Mesenteric fat pad (tissue), 1 donor: ENCODE measurements at places on chromosomes 11 and 22. TPM values are rescaled to one million over a fixed set of nuclear protein-coding genes. Genes with fewer than 3 reads are reported as not detected.

GRCh38 chr22:27274770-27275449 lies 526.6 kb downstream of the MN1 start:
- DNase-seq = no peak

DNA sequence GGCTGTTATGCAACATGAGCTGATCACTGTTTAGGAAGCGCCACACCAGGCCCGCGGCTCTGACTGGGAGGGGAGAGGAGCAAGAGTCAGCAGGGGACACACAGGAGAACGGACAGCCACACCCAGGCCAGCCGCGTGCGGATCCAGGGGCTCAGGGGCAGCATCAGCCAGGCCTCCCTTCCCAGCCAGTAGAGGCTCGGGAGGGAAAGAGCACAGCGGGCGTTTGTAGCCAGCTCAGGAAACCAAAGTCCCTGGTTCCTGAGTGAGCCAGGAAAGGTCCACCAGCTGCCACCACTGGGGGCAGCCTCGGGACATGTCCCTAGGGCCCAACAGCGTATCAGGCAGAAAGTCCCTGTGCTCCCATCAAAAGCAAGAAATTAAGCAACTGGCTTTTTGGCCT lies 71.8 kb upstream of the PITPNB start:
- DNase-seq = peak; percentile 89

GRCh38 chr11:27209562-27210005 lies 153.4 kb downstream of the CCDC34 start:
- DNase-seq = no peak

DNA sequence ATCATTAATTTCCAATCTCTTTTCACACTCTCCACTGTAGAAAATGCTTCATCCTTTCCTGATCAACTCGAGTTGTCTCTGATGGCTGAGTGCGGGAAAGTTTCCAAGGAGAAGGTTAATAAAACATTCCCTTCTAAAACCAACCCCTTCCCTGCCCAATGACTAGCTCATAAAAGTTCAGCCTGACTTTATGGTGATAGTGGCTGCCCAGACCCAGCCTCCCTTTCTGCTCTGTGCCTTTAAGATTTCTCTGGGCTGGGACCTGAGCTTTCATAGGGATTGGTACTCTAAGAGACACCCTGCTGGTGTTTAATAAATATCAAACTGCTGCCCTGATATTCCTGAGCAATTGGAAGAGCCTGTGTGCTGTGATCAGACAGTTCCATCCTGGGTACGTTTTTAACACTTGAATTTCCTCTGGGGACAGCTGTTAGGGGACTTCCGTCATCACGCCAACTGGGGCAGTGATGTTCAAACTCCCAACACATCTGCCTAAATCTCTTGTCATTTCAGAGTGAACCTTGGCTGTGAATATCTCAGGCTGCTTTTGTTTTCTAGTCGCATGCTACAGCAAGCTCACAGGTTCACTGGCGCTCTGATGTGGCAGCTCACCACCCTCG lies 195.0 kb upstream of the KIRREL3 start:
- no peak for DNase-seq

DNA sequence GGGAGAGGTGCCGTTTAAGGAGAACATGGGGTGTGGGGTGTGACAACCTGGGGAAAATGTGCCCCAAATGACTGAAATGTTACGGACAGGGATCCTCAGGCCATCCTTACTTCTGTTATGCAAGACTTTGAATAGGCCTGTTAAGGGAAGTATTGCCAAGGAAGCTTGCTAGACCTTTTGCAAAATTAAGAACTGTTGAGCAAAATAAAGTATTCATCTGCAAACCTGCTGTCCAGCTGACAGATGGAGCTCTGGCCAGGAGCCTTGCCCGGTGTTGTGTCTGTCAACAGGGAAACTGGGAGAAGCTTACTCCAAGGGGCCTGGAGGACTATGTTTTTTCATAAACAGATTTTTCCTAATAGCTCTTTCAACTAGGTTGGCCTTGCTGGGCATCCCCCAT lies 48.0 kb downstream of the FAT3 start:
- DNase-seq = no peak

DNA sequence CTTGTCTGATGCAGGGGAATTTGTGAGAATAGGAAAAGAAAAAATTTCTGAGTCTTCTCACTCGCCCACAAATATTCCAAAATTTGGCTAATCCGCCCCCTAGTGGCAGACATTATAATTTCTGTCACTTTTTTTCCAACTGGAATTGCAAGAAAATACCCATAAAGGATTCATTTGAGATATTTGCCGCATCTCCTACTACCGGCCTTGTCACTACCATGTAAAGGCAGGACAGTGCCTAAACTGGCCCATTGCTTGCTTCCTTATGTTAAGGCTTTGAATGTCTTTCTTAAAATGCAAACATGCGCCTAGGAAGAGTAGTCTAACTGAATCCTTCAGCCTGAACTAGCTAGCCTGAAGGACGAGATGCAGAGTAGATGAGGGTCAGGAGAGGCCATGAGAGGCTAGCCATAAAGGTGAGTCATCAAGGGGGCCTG lies 9.3 kb upstream of the CEP295 start:
- no peak for DNase-seq

DNA sequence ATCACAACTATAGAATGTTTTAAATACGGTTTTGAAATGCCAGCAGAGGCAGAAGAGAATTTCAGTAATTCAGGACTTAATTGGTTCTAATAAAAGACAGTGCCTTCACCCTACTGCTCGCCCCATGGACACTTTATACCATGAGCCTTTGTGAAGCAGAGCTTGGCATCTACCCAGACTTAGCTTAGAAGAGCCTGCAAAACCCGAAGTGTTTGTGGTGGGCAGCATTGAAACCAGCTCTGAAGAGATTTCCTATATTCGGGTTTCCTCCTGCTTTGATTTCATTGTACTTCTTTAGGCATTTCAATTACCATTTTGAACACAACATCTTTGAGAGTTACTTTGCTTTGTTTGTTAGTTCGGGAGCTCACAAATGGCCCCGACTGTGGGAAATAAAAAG lies 185.1 kb upstream of the MTNR1B start:
- DNase-seq = no peak

Gene TRIM49
- not detected for total RNA-seq

Gene LRP4
- total RNA-seq = 3.1 TPM

DNA sequence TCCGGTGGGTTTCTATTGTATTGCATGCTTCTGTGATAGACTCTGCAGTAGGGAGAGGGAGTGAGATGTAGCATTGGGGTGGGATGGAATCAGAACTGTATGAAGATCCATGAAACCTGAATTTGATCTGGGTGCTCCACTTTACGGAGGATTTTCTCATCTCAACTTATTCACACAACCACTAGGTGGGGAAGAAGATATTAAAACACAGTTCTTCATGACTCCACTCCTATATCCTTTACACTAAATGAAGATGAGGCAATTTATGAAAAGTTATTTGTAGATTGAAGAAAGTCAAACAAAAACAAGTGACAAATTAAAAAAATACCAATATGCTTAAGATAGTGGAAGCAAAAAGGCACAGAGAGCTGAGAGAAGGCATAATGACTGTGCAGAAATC lies 92.6 kb upstream of the PDGFD start:
- DNase-seq = no peak

Gene DRAP1
- 87.0 TPM for total RNA-seq

Gene HTATIP2
- 38.9 TPM for total RNA-seq

- DNase-seq = no peak
Measured at GRCh38 chr11:17183836-17184235, 23.9 kb downstream of the PIK3C2A start.

DNA sequence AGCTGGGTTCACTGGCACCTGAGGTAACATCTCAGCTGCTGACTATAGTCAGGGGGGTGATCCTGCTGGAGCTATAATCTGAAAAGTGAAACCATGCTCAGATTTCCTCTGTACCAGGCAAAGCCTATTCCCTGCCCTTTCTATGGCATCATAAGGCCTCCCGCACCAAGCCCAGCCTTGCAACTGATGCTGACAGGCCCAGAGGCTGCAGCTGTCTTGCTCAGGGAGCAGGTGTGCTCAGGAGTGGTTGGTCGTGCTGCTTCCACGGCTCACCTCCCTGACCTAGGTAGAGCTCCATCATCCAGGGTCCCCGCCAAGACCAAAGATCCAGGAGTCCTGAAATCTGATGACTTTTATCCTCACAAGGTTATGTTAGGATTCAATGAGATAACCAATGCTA lies 121.7 kb downstream of the FEZ1 start:
- DNase-seq = no peak

Gene LRRC32
- total RNA-seq = 136 TPM

DNA sequence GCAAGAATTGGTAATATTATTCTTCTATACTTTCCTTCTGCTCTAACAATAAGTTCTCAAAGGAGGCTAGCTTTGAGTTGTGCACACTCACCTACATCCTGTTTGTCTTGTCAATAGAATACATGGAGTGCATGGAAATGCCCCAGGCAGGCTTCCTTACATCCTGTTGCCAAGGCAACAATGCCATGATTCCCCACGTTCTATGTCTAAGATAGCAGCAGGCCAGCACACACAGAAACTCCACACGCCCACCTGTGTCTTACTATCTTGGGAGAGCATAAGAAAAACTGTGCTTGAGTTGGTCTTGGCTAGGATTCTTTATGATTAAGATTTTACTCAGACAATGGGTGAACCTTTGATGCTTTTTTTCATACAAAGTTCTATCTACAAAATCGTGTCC lies 379.2 kb downstream of the AASDHPPT start:
- no peak for DNase-seq

Gene ESAM
- 84.0 TPM for total RNA-seq

Gene MPZL2
- 36.8 TPM for total RNA-seq

DNA sequence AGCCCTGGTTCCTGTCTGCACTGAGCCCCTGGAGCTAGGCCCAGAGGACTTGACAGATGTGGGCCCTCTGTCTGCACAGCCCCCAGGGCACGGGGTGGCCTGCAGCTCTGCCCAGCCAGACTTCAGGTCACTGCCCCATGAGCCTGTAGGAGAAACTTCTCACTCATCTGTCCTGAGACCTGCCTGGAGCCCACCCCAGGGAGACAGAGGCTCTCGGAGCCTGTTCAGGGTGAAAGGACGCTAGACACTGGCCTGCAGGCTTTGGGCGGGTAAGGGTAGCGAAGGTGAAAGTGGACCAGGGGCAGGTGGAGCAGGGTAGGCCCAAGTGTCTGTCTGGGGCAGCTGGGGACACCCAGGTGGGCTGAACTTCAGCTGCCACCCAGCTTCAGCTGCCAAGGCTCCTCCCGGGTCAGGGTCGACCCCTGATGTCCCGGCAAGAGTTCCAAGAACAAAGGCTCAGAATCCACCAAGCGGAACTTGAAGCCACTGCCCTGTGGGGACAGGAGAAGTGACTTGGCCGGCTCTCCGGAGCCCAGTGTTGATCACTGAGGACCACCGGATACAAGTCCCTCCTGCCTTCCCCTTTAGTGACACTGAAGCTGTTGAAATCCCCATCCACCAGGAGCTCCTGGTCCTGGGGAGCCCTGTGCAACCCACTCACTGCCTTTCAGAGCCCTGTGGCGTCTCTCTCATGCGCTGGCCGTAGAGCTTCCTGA lies 90.3 kb downstream of the KCNQ1 start:
- DNase-seq = peak; percentile 75

DNA sequence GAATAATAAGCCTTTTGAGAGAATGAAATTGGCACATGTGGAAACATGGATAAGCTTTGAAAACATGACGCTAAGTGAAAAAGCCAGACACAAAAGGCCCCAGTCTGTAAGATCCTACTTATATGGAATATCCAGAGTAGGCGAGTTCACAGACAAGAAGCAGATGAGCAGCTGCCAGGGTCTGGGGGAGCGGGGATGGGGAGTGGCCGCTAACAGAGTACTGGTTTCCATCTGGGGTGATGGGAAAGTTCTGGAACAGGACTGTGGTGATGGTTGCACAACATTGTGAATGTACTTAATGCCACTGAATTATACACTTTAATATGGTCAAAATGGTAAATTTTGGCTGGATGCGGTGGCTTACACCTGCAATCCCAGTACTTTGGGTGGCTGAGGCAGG lies 126.5 kb downstream of the SPATA19 start:
- no peak for DNase-seq

- no peak for DNase-seq
Measured at GRCh38 chr11:16924826-16925560, 89.2 kb downstream of the PLEKHA7 start.

DNA sequence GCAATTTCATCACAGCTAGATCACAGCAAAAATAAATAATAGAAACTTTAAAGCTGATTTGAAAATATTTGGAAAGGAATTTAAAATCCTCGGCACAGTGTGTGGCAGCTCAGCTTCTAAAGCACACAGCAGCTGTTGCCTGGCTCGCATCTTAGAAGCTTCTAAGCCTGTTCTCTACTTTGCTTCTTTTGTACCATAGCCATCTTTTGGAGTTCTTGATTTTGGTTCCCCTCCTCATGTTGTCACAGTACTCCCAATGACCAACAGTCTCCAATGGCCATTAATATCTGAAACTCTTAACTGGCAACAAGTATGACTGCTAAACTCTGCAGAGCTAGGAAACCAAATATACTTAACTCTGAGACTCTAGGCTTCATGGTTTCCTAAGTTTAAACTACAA lies 28.8 kb downstream of the CHKA start:
- no peak for DNase-seq

DNA sequence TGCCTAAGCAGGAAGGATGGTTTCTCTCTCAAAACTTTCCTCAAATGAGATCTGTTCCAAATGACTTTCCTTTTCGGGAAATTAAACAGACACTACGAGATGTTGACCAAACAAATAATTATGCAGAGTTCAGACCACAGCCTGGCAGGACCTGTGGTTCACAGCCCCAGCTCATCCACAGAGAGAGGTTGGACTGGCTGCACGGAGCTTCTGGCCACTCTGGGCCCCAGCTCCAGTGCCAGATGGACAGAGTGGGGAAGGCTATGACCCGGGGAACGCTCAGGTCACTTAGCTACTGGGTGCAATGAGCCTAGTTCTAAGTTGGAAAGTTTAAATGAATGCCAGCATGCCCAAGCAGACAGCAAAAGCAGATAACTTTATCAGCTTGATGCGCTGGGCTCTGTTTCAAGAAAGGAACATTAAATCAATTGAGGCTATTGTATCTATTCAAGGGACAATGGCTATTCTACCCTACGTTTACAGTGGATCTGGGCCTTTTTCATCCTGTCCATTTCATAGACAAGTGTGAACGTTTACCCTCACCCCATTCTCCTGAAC lies 155.7 kb upstream of the NARS2 start:
- DNase-seq = no peak

DNA sequence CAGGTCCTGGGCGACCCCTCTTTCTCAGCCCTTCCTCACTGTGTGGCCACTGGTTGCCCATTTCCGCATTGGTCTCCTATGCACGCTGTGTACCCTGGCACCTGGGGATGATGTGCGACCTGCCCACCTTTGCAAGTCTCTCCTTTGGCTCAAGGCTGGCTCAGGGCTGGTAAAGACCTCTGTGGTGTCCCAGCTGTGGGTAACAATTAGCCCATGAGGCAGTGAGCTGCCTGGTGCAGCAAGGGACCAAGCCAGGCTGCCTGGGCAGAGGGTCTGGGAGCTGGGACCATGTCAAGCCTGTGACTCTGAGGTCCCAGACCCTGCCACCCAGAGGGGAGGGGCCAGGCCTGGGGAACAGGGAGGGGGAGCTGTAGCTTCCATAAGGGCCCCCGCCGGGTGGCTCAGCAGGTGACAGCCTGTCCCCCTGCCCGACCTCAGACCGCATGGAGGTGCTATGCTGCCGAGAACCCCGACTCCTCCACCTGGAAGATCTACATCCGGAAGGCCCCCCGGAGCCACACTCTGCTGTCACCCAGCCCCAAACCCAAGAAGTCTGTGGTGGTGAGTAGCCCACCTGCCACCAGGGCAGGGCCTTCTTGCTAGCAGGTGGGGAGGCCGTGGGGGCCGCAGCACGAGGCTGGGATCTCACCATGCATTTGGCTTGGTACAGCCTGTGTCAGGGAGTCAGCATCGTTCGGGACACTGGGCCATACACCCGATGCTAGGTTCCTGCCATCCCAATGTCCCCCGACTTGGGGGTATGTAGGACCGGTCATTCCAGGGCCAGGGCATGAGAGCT lies 112.5 kb downstream of the KCNQ1OT1 start:
- DNase-seq = peak; percentile 81
